ENCODE measurements at places on chromosomes 4 and X. TPM values are rescaled to one million over a fixed set of nuclear protein-coding genes. Genes with fewer than 3 reads are reported as not detected.

The CFAP47 gene
- total RNA-seq, result under 0.01 TPM

DNA sequence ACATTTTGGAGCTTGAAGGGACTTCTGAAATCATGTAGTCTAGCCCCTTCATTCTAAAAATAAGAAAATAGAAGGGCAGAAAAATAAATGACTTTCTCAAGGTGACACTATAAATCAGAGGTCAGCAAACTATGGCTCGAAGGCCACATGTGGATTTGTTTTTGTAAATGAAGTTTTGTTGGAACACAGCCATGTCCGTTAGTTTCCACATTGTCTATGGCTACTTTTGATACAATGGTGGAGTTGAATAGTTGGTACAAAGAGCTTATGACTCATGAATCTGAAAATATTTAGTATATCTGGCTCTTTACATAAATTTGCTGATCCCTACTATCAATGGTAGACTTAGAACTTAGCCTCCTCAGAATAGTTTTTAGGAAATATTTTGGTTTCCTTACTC is 302.4 kb upstream of the PRPS2 start:
- DNase-seq, result no peak

GRCh38 chr4:48195374-48195773 is 61.3 kb upstream of the TXK start:
- no peak for DNase-seq

- DNase-seq, result no peak
These were observed 33.4 kb downstream of the ADGRA3 start for GRCh38 chr4:22482250-22483127.

DNA sequence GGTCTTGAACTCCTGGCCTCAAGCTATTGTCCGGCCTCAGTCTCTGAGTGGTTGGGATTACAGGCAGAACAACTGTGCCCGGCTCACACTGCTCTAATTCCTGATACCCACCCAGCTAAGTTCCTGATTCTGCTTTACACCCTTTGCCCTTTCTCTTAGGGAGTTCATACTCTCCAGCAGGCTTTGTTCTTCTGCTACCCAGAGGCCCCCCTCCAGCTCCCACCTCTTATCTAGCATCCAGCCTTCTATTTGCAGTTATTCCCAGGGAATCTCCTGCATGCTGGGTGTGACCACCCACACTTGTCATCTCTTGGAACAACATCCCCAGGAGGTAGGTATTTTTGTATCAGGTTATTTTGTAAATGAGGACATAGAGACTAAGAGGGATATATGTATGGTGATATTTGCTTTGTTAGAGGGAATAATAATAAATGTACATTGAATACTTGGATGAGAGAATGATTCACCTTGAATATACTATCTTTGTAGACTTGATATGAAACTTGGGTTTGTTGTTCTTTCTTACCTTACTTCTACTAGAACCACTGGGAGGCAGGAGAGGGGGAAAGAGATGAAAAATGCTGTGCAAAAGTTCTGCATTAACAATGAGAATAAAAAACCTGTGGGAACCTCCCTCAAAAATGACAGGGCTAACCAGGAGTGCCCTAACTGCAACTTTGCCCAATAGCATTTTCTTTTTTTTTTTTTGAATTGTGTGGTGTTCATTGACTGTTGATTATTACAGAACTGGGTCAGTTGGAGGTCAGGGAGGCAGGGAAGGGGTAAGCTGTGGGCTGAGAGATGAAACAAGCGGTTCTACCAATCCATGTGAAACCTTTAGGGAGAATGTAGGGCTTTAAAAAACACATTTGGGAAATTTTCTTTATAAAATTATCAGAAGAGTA is 157.4 kb downstream of the SPRY1 start:
- DNase-seq, result no peak

- DNase-seq, result peak; percentile 32
These were observed 648 bp downstream of the GPC4 start for GRCh38 chrX:133414406-133415275.

DNA sequence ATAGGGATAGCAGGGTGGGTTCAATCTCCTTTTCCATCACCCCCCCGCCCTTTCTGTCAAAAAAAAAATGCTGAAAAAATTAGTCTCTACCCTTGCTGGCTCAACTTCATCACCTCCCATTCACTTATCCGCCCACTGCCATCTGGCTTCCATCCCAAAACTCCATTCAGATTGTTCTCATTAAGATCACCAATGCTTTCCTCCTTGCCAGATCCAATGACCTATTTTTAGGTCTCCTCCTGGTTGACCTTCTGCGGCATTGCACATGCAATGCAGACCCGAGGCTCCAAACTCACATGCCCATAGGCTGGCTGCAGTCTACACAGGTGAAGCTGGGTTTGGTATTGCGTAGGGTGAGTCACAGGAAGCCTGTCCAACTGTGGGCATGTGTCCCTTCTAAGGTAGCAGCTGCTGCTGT is 21.1 kb upstream of the STIM2 start:
- no peak for DNase-seq

DNA sequence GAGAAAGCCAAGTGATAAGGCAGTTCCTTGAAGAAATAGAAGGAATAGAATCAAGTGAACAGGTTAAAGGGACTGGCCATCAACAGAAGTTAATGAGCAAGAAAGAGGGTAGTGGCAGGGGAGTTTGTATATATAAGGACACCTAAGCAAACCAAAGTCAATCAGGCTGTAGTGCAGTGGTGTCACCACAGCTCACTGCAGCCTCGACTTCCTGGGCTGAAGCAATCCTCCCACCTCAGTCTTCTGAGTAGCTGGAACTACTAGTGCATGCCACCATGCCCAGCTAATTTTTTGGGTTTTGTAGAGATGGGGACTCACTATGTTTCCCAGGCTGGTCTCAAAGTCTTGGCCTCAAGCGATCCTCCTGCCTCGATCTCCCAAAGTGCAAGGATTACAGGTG is 15.9 kb downstream of the ACOT9 start:
- no peak for DNase-seq

DNA sequence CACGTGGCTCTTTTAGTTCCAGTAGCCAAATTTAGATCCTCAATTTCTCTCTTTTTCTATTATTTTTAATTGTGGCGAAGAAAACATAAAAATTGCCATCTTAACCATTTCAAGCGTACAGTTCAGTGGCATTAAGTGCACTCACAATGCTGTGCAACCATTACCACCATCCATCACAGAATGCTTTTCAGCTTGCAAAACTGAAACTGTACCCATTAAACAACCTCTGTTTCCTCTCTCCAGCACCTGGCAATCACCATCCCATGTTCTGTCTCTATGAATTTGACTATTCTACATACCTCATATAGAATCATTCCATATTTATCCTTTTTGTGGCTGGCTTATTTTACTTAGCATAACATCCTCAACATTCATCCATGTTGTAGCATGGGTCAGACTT is 74.9 kb downstream of the METTL14 start:
- no peak for DNase-seq

GRCh38 chr4:169625886-169626285 is 5.5 kb downstream of the CLCN3 start:
- no peak for DNase-seq

The SPANXN3 gene
- not detected for total RNA-seq

The H2BW2 gene
- total RNA-seq, result not detected

- no peak for DNase-seq
These were observed 33.9 kb downstream of the PRSS12 start for GRCh38 chr4:118318931-118319330.

The VCX3B gene
- total RNA-seq, result not detected

GRCh38 chrX:66024092-66024467 is 15.8 kb downstream of the VSIG4 start:
- no peak for DNase-seq

GRCh38 chr4:147571036-147571770 is 46.0 kb upstream of the TMEM184C start:
- no peak for DNase-seq

The NAP1L2 gene
- 2.4 TPM for total RNA-seq

The ZNF718 gene
- total RNA-seq, result 7.3 TPM

GRCh38 chr4:1720163-1720983 is 750 bp downstream of the TMEM129 start:
- no peak for DNase-seq

DNA sequence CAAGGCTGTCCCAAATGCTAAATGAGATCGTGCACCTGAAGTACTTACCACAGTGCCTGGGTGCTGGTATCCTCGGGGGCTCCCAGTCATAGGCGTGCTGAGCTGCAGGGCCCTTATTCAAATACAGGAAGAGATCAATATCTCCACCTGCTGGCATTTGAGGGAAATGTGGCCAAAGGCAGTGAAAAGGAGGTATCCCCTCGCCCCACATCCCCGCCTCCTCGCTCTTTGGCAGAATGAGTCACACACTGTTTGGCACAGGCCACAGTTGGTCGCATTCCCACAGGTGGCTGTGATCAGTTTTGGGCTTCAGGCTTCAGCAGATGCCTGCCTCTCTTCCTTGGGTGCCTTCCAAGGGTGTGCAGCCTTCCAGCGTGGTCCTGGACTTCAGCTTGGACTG is 28.4 kb downstream of the ZNF185 start:
- DNase-seq, result peak; percentile 89

The ABCG2 gene
- 1.1 TPM for total RNA-seq

The BANK1 gene
- 1.3 TPM for total RNA-seq
